HEK293T (cell line): ENCODE measurements at places on chromosomes 12 and 14.
A peak's percentile ranks its signal among the peaks of the same experiment; 100 is the strongest.

- DNase-seq, result no peak
Observed at GRCh38 chr12:34126239-34126641, 103.9 kb downstream of the ALG10 start.

DNA sequence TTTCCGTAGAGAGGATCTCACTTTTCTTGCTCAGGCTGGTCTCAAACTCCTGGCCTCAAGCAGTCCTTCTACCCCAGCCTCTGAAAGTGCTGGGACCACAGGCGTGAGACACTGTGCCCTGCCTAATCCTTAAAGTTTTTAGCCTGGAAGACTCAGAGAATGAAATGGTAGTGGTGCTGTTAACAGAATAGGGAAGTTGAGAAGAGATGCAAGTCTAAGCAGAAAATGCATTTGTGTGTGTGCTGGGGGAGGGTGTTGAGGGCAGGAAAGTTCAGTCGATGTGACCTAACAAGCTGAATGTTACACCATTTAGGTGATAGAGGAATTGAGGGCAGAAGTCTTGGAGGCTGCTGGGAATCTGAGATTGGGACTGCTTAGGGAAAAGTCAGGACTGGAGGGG, 6.9 kb upstream of the TUBA1A start:
- DNase-seq, result no peak

DNA sequence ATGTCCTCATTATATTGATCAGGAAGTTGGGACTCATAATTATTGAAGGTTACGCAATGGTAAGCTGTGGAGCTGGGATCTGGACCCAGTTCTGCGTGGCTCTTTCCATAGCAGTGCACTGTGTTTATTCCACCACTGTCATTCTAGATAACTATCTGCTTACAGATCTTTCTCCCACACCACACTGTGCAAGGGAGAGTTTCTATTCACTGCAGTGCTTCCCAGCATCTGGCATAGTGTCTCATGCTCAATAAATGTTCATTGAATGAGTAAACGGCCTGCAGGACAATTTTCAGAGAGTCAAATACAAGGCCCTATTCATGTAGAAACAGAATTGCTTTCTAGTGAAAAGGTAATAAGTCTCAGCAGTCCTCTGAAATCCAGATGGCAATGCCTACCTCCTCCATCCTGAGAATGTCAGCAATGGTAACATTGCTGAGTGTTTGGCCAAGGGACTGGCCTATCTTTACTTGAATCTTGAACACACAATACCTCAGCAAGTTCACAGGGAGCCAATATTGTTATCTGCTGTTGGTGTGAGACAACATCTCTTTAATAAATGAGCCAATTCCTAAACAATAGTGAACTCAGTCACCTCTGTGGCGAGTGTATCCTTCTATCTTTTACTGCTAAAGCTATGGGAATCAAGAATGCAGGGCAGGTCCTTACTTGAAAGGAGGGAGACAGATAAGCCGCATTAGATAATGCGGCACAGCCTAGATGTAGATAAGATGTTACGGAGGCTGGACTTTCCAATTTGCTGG, 332.4 kb upstream of the PRICKLE1 start:
- DNase-seq, result no peak

GRCh38 chr12:104314242-104314614, 10.7 kb downstream of the EID3 start:
- DNase-seq, result no peak

DNA sequence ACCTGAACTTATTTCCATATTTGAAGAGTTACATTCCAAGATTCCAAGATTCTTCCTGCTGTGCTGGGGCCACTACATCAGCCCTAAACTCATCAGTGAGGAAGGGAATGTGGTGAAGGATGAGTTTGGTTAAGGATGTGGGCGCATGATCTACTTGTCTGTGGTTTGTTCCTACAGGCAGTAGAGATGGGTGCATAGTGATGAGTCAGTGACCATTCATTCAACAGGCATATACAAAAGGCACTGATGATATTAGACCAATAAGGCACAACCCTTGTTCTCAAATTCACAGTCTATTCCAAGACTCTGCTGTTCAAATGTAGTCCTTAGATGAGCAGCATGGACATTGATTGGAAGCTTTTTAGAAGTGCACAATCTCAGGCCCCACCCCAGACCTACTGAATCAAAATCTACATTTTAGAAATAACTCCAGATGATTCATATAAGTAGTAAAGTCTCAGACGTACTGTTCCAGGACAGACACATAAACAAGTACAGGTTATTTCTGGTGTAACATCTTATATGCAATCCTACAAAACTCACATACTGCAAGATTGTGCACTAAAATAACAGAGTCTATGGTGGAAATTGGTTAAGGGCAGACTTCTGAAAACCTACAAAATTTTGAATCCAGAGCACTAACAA, 47.7 kb upstream of the MAP3K9 start:
- DNase-seq, result no peak

DNA sequence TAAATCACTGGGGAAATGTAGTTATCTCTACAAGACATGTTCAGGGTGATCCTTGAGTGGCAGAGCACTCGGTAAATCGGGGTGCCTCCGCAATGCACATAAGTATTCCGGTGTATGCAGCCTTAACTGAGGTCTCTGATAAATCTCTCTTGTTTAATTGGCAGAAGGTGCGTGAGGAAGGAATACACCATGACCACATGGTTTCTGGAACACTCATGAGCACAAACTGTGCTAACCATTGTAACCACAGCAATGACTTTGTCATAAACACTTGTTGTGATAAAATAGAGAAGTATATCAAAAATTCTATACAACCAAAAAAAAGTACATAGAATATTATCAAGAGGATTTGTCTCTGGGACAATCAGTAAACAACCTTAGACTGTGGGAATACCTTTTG, 146.8 kb upstream of the DIO2 start:
- DNase-seq, result no peak

GRCh38 chr14:22419620-22420019, 169.4 kb downstream of the DAD1 start:
- no peak for DNase-seq

- no peak for DNase-seq
Observed at GRCh38 chr12:6292606-6293005, 17.9 kb upstream of the PLEKHG6 start.

DNA sequence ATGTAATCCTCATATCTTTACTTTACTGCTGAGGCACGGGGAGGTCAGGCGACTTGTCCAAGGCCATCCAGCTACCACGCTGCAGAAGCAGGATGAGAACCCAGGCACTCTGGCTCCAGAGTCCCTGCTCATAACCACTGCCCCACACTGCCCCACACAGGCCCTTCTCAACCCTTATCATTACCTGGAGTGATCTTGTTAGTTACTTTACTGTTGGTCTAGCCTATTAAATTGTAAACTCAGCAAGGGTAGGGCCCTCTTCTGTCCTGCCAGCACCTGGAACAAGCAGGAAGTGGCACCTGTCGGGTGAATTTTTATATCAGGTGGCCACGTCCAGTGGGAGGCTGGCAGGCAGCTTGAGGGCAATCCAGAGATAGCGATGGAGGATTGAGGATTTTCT, 12.2 kb downstream of the FAIM2 start:
- no peak for DNase-seq

DNA sequence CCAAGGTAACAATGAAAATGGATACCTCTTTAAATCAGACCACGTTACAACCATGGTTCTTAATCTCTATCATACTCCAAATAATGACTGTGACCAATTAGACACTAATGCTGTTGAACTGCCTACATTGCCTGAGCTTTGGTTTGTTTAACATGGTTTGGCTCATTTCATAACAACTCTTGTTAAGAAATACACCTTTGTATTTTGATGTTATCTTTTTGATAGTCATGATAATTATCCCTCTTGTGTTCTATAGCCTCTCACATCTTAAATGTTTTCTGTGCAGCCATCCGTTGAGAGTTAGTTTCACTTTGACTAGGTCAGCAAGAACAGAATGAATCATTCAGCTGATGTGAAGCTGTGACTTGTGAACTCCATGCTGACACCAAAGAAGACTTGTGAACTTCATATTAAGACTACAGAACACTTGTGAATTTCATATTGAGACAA, 75.5 kb upstream of the RERGL start:
- DNase-seq, result no peak

DNA sequence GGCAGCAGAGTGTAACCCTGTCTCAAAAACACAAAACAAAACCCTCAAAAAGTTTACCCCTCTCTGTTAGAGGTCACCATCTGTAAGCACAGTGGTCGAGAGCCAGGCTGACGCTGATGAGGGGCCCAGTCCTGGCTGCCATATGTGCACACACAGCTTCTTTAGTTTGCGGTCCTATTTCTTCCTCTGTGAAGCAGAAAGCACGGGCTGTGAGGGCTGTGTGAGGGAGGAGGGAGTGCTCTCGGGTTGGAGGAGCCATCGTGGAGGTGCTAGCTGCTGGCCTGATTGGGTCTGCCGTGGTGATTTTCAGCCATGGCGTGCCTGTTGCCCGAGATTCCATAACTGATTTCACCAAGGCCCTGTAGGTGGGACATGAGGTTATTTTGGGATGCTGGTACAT, 3.5 kb downstream of the ULK1 start:
- no peak for DNase-seq

GRCh38 chr14:89661392-89661791, 244.4 kb upstream of the FOXN3 start:
- DNase-seq, result no peak

DNA sequence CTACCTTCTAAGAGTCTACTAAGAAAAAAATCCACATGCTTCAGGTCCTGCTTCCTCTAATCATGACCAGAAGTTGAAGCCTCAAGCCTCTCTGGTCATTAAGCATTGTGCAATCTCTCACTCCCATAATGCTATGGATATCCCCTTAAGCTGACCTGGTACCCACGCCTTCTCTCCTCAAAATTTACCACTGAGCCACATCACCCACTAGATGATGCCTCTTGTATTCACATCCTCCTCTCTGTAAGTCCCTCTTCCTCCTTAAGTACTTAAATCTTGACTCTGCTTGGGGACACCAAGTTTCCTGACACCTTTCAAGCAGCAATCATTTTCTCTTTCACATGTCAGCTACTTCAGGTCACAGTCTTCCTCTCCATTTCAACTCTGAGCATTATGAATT, 9.8 kb downstream of the GALNT4 start:
- DNase-seq, result no peak

DNA sequence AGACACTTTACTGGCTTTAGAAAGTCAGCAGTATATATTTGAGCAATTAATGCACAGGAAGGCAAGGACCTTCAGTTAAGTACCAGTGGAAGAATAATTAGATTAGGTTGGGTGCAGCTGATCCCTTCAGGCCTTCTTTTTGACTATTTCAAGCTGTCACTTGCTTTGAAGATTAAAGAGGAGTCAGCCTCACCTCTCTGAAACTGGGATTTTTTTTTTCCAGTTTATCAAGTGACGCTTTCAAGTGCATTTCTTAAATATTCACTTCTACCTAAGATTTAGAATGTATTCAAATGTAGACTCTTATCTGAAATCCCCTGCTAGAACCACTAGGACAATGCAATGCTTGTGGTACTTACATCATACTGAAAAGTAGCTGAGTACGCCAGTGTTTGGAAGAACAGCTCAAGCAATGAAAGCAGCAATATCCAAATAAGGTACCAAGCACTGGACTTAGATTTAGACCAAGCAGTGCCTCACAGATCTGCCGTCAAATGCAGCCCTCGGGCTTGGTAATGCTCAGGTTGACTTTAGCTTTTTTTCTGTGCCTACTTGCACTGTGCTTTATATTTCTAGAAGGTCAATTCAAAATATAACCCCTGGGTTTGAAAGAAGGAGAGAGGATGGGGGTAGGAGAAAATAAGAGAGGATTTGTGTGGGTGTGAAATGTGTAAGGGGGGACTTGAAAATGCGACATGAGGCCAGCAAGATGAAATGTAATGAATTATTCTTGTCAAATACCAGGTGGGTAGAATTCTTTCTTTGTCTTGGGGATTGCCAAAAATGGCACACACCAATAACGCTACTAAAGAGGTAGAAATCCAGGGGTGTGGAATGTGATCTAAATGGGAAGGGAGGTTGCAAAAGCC, 3.7 kb upstream of the FERMT2 start:
- DNase-seq, result peak; percentile 26

- no peak for DNase-seq
Observed at GRCh38 chr12:57694459-57695019, 607 bp downstream of the OS9 start.

DNA sequence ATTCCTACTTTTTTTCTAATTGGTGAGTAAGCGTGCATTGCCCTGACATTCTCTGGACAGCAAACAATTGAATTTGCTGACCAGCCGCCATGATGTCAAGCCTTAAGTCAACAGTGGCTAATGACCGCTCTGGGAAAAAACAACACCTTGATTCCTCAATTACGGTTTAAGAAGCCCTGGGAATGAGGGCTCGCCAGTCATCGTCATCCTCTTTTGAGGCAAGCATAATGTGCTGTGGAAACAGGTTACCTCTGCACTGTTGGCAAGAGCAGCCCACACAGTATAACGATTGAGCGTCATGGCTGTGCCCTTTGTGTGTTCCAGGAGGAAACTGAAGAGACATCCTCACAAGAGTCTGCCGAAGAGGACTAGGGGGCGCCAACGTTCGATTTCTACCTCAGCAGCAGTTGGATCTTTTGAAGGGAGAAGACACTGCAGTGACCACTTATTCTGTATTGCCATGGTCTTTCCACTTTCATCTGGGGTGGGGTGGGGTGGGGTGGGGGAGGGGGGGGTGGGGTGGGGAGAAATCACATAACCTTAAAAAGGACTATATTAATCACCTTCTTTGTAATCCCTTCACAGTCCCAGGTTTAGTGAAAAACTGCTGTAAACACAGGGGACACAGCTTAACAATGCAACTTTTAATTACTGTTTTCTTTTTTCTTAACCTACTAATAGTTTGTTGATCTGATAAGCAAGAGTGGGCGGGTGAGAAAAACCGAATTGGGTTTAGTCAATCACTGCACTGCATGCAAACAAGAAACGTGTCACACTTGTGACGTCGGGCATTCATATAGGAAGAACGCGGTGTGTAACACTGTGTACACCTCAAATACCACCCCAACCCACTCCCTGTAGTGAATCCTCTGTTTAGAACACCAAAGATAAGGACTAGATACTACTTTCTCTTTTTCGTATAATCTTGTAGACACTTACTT, 138.9 kb downstream of the HMGA2 start:
- DNase-seq, result peak; percentile 53

- no peak for DNase-seq
Observed at GRCh38 chr12:55997535-55997859, 421 bp downstream of the SUOX start.
